NCI-H446 (cell line): ENCODE measurements at places on chromosomes 7 and 10.

GRCh38 chr7:46802479-46802878 is 779.4 kb downstream of the TNS3 start:
- DNase-seq = no peak

- DNase-seq = no peak
These were observed 90.6 kb upstream of the OIT3 start for GRCh38 chr10:72802763-72803505.

- no peak for DNase-seq
These were observed 28.4 kb downstream of the ENTPD1 start for GRCh38 chr10:95784279-95784913.

GRCh38 chr10:110229155-110229554 is 21.8 kb downstream of the MXI1 start:
- no peak for DNase-seq

DNA sequence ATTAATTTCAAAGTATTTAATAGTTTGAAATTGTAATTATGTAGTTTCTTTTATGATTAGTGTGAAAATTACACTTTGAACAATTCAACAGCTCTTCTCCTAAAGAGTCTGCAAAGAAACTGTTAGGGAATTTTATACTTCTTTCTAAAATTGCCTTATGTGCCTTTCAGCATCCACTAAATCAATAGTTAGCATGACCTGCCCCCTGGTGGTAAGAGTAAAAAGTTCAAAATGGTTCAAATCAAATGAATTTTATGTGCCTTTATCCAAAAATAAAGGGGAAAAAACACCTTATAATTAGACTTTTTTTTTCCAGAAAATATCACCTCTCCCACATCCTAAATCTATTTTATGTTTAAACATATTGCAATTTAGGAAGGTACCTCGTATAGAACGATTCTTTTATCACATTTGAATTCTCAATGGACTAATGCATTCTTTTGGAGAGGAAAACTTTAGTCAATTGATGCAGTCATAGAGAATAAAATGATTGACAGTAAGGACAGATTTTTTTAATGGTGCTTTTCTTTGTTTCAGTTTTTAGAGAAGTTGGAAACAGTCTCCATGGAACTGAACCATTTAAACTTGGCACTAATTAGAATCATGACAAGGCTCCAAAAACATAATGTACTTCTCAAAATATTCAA is 163.7 kb downstream of the SEMA3D start:
- DNase-seq = peak; percentile 75
